HT1080 (cell line): ENCODE measurements at places on chromosomes 12 and 14.

DNA sequence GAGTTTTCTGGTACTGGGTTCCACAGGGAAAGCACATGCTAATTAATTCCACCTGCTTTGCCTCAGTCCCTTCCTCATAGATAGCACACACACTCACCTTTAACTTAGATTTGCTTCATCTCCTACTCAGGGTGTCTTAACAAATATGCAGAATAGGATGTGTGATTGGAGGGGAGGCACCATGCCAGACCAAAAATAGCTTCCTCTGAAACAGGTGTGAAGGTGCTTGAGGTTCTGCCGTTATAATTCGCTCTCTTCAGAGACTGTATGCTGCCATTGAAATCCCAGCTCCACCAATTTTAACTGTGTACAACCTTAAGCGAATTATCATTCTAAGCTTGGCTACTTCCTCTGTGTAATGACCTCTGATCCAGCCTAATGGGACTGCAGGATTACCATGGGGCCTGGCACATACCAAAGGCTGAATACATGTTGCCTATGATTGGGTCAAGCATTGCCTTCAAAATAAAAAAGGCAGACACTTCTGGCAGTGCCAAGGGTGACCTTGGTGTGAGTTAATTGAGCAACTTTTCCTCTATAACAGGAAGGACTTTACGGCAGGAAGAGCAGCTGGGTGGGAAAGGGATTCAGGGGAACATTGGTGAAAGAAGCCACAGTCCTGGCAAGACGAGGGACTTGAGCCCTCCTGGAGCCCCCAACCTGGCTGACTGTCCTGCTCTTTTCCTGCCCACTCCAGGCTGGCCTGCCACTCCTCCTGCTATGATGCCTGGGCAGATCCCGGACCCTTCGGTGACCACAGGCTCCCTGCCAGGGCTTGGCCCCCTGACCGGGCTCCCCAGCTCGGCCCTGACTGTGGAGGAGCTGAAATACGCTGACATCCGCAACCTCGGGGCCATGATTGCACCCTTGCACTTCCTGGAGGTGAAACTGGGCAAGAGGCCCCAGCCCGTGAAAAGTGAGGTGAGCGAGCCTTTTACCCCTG lies 9.7 kb downstream of the JDP2 start:
- no peak for DNase-seq

GRCh38 chr12:101727098-101727497 lies 12.2 kb downstream of the SYCP3 start:
- no peak for DNase-seq

- no peak for DNase-seq
Observed at GRCh38 chr14:51922624-51923023, 62.2 kb downstream of the GNG2 start.

GRCh38 chr14:36295642-36296627 lies 24.5 kb downstream of the MBIP start:
- DNase-seq = no peak

DNA sequence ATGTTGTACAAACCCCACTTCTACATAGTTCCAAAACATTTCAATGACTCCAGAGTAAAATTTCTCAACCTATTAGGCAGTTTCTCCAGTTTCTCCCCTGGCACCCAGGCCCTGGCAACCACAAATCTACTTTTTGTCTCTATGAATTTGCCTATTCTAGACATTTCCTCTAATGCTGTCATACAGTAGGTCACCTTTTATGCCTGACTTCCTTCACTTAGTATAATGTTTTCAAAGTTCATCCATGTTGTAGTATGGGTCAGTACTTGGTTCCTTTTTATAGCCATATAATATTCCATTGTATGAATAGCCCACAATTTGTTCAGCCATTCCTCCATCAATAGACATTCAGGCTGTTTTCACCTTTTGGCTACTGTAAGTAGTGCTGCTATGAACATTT lies 67.0 kb downstream of the SPRING1 start:
- no peak for DNase-seq

- DNase-seq = no peak
Observed at GRCh38 chr14:90344331-90345238, 12.8 kb upstream of the NRDE2 start.

DNA sequence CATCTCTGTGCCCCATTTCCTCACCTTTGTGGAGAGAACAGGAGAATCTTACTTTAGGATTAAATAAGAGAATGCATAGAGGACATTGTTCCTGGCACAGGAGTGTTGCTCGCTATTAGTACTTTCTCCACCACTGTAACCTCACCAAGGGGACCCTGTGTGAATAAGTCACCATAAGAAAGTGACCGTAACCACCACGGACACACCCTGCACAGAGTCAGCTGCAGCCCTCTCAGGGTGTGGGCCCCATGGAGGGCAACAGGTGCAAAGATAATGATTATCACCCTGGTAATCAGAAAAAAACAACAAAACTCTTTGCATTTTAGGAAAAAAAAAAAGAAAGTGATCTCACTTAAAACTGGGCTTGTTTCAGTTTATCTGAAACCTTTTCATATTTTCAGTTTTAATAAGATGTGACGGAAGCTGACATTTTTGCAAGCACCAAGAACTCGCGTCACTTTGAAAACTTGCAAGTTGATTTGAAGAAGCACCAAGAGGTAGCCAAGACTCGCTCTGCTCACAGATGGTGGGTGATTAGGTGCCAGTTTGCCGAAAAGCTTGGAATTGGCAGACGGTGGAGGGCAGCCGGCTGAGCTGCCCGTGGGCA lies 87.0 kb upstream of the VRK1 start:
- no peak for DNase-seq

- DNase-seq = no peak
Observed at GRCh38 chr12:62711631-62712241, 223.2 kb downstream of the PPM1H start.

DNA sequence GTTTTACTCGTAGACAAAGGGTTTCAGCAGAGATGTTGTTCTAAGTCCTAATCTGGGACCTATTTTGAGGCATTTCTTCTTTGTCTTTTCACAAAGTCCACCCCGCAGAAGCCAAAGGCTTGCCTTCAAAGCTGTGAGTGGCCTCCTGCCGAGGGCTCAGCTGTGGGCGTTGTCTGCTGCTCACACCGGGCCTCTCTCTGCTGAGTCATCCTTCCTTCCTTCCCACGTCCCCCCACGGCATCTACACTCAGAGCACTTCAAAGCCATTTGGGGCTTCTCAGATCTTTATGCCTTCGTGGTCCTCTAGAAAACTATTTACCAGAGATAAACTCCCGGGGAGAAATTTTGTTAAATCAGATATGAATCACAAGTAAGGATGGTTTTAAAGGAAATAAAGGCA lies 115.9 kb upstream of the TMPO start:
- peak; percentile 86 for DNase-seq

- no peak for DNase-seq
Observed at GRCh38 chr12:94561943-94562411, 88.4 kb downstream of the TMCC3 start.

GRCh38 chr12:116094475-116094874 lies 183.0 kb downstream of the MED13L start:
- DNase-seq = no peak

DNA sequence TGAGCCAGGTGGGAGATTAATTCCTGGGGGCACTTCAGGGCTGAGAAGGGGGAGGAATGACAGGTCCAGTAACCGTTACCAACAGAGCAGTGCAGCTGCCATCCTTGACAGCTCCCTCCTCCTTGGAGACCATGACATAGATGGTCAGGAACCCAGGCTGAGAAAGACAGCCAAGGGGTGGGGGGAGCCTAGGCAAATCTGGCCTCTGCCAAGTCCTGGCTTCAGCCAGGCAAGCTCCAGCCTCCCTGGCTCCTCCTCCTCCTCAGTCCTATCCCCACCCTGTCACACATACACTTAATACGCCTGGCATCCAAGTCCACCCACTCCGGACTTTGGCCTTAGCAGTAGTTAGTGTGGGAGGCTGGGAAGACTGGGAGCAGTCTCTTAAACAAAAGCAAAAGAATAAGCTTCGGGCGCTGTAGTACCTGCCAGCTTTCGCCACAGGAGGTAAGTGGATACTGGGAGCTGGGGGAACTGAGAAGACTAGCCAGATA lies at the start of gene RDH5:
Gene RDH5, plus strand, starts transcription at position 323 of the 494 bp plus-strand sequence. CDS start 792 bp downstream, outside the sequence.
- DNase-seq = no peak

DNA sequence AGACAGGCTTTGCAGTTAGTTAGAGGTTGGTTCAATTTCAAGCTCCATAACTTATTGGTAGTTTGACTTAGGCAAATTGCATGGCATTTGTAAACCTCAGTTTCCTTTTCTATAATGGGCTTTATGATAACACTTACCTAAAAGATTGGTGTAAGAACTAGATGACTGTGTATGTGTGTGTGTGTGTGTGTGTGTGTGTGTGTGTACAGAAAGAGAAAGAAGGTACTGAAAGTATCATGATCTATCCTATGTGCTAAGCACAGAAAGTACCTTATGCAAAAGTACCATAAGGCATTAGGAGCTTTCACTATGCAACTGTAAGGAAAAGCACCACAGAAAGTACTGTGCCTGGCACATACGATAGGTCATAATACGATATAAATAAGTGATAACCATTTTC lies 304.3 kb upstream of the KITLG start:
- no peak for DNase-seq

- no peak for DNase-seq
Observed at GRCh38 chr12:46486588-46486987, 114.0 kb upstream of the SLC38A2 start.

GRCh38 chr14:51933191-51933590 lies 56.2 kb upstream of the RTRAF start:
- DNase-seq = no peak

GRCh38 chr12:28308891-28309290 lies 118.6 kb downstream of the CCDC91 start:
- no peak for DNase-seq

GRCh38 chr14:26841326-26841725 lies 243.5 kb upstream of the NOVA1 start:
- DNase-seq = no peak

DNA sequence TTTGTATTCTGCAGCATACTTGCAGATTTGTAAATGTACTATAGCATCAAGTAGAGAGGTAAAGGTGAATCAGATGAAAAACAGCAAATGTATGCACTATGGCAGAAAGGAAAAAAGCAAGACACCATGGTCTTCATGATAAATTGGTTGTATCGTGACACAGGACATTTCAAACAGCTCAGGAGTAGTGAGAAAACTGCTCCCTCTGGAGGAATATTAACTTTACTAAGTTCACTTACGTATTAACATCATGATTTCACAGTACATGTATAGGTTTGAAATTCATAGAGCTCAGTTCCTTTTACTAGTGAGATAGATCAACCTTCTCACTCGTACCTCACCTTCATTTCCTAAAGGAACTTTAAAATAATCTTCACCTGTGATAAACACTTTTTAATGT lies 6.5 kb downstream of the MBIP start:
- DNase-seq = no peak

- DNase-seq = no peak
Observed at GRCh38 chr14:85085981-85086380, 444.0 kb upstream of the FLRT2 start.

GRCh38 chr14:50804181-50804721 lies 26.7 kb downstream of the NIN start:
- peak; percentile 57 for DNase-seq
